ENCODE measurements at places on chromosomes 2 and 18.
A peak's percentile ranks its signal among the peaks of the same experiment; 100 is the strongest.

GRCh38 chr18:79914614-79915160, 36.8 kb downstream of the SLC66A2 start:
- DNase-seq = no peak

DNA sequence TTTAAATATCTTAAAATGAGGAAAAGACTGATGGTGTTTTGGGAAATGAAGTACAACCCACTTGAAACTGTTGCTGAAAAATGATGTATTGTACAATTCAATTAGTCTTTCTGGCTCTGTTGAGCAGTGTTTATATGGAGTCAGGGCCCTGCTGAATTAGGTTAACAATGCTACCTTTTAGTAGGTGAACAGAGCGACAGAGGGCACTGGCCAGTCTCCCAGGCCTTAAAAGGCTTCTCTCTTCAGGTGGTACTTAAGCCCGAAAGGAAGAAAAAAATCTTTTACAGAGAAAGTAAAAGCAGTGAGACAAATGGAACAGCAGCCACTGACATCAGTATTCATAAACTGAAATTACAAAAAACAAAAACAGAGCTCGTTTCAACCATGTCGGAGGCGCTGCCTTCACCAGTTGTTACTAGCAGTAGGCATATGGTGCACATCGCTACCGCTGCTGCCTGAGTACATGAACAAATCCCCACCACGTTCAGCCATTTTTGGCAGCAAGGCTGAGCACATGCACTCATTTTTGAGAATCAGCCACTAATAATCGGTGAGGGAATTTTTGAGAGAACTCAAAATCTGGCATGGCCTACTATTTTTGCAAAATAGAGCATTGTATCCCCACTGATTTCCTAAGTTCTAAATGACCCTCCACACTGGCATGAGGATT, 91.8 kb downstream of the PLEKHM3 start:
- no peak for DNase-seq

DNA sequence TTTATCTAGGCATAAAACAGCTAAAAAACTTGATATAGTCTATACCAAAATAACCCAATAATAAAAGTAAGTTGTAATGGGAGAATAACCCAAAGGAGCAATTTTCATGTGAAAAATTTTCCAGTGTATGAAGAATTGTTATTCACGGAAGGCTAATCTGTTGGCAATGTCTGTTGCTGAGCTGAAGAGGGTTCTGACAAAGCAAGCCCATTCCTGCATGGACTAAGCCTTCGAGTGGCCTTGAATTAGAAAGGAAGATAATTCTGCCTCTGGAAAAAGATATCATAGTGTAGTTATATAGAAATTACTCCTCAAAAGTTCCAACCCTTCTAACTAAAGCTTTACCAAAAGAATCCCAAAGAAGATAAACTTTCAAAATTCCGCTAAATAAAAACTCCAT, 101.5 kb downstream of the MAP2 start:
- no peak for DNase-seq

DNA sequence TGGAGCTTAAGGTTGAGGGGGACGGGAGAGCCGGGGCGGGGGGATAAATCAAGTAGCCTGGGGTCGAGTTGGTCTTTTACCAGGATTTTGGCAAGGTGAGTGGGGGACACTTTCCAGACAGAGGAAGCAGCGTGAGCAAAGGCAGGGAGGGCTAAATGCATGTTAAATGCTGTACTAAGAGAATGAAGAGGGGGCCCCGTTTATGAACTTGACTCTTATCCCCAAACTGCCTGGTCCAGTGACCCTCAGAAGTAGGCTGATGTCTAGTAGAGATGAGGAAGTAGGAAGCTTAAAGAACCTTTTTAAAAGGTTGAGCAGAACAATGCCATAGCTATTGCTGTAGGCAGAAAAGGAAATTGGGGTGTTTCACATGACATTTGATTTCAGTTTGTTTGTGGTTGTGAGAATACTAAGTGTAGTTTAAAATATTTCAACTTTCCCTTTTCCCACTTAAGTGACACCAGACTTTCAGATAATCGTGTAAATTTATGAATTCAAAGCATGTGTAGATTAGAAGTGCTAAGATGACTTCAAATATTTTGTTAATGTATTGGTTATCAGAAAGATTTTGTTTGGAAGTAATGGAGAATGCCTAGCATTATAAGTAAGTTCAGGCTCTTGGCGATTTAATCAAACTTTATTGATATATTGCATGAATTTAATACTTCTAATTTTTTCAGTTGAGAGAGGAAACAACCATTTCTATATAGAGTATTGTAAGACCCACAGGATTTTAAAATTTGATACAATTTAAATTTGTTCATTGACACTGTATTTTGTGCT, 1.8 kb downstream of the REL start:
- DNase-seq = no peak

DNA sequence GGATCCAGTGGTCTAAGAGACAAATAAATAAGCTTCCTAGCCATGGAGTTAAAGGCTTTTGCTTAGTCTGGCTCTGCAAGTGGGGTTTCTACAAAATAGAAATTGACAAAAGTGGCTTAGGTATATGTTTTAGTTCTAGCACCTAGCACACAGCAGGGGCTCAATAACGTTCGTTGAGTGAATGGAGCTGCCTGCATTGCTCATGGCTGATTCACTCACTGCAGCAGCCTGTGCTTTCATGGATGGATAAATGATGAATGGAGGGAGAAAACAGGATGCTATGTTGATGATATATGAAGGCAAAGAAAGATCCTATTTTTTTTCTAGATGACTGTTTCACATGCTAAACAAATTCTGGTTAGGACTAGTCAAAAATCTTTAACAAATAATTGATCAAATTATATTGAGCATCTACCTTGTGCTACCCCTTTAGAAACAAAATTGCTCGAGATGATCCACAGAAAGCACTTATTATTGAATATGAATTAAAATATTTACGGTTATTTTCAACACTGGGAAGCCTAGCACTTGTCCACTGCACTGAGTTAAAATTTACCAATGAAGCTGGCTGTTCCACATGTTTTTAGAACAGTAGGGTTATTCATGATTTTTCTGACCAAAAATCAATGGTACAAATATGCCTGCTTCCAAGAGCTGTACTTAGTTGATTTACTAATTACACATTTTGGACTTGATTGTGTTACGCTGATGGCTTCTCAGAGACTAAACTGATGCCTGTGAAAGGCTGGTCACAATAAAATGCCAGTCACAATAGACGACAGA, 39.6 kb downstream of the HDHD2 start:
- no peak for DNase-seq

DNA sequence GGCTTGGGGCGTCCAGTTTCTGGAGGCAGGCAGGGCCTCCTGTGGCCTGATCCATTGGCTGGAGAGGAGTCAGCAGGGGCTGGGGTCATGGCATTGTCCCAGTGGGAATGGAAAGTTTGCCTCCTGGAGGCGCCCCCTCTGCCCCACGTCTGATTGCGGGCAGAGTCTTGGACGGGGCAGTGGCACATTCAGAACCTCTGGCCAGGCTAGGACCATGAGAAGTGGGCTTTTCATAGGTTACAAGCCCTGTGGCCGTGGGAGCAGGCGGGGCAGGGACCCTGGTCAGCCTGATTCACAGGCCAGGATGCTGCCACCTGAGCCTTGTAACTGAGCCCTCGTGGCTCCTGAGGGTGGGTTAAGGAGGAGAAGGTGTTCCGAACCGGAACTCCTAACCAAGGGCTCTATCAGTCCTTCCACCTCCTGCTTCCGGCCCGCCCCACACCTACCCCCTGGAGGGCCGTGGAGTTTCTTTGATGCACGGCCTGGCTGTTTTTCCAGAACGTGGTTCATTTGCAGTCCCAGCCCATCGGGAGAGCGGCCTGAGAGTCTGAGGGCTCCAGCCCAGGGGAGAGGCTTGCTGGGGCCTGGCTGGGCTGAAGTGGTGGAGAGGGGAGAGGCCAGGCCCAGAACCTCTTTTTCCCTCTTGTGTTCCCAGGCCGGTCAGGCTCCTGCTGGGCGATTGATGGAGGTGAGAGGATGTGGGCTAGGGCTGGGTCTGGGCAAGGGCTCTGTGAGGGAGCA, 43.9 kb upstream of the PLB1 start:
- no peak for DNase-seq

DNA sequence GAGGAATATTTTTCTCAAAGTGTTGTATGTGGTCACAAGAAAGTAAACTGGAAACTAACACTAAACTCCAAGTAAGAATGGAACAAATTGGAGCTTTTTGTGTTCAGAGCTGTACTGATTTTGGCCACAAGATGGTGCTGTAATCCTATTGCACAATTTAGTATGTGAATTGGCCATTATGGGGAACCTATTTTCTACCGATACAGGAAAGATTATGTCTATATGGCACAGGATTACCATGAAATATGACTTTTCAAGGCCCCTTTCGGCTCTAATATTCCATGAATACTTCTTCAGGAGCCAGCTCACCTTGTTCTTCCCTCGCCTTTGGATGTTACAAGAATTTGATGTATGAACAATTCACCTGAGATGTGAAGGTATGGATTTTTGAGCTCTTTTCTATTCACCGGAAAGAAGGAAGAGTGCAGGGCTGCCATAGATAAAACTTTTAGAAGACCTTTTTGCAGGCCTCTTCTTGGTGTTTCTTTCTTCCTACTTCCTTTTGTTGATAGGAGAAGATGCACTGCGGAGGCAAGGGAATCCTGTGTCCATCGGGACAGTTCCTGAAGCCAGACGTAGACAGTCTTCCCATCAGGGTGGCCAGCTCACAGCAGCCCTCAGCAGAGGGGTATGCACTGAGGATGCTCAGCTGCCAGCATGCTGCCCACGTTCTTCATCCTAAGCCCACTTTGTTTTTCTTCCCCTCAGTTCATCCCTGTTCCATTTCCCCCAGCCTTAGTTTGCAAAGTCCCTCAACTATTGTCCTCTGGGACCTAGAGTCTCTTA, 13.3 kb downstream of the MRPL44 start:
- DNase-seq = peak; percentile 30

- no peak for DNase-seq
These were observed 91.7 kb downstream of the EML6 start for GRCh38 chr2:54815148-54815539.

- no peak for DNase-seq
These were observed 232.7 kb downstream of the TRIB2 start for GRCh38 chr2:12949406-12949805.
